Fibroblast of pulmonary artery (primary cell): ENCODE measurements at places on chromosomes 1 and 21.

DNA sequence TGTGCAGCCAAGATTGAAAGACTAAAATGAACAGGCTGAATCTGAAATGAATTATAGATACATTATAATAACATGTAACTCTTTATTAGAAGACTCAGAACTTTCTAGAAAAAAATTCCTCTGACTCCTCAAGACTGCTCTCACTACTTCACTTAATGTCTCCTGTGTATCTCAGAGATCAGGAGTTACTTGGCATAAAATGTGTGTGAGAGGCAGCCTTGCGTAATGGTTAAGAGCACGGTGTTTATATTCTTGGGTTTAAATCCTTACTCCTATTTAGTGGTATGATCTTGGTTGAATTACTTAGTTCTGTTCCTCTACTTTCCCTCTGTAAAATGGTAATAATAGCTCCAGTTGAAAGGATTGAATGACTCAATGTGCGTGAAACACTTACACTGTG lies 634.9 kb downstream of the LTN1 start:
- no peak for DNase-seq

- DNase-seq = peak; percentile 86
Observed at GRCh38 chr1:102970496-102971078, 137.7 kb downstream of the COL11A1 start.

- DNase-seq = no peak
Observed at GRCh38 chr1:112496290-112496689, 12.5 kb upstream of the WNT2B start.

DNA sequence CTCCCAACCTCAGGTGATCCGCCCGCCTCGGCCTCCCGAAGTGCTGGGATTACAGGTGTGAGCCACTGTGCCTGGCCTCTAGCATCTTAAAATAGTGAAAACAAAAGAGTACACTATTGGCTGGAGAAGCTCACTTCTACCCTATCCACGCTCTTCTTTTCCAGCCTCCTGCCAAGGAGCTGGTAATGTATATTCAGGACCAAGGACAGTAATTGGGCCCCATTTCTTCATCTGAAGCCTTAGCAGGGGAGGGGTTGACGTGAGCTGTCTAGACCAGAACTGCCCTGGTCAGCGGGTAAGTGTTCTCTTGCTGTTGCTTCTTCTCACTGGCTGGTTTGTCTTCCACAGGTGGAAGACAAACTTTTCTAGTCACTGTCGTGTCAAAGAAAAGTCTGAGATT lies 70.2 kb downstream of the DNM3 start:
- peak; percentile 28 for DNase-seq

GRCh38 chr1:232421143-232421796 lies 208.7 kb downstream of the SIPA1L2 start:
- DNase-seq = no peak
